ENCODE measurements at places on chromosomes 3 and 15.

GRCh38 chr15:91151781-91152563 is 51.9 kb downstream of the SV2B start:
- DNase-seq = no peak

DNA sequence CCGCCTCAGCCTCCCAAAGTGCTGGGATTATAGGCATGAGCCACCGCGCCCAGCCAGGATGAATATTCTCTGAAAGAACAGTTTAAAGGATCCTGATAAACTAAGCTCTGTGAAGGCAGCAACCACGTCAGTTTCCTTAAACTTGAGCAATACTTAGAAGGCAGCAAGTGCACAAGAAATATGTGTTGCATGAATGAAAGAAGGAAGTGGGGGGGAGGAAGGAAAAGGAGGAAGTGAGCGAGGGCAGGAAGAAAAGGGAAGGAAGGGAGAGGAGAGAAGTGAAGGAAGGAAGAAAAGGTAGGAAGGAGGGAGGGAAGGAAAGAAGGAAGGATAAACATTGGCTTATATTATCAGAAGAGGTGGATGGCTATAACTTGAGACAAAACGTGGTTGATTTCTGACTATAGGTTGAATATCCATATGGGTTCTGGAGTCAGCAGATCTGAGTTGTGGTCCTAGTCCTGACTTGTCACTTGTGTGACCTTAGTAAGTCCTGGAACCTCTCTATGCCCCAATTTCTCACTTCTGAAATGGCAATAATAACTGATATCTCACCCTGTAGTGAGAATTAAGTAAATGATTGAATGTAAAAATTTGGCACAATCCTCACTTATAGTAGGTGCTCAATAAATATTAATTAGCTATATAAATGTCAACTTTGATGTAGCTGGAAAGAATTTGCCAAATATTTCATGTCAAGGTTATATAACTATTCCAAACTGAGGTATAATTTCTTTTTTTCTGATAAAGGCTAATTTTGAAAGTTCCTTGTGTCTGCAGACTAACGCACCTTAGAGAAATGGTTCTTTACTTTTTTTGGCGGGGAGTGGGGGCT is 12.0 kb upstream of the SEMA4B start:
- no peak for DNase-seq

- DNase-seq = no peak
Measured at GRCh38 chr3:149368674-149369497, 8.6 kb downstream of the TM4SF1 start.

- DNase-seq = no peak
Measured at GRCh38 chr15:93001881-93002280, 87.1 kb downstream of the RGMA start.

DNA sequence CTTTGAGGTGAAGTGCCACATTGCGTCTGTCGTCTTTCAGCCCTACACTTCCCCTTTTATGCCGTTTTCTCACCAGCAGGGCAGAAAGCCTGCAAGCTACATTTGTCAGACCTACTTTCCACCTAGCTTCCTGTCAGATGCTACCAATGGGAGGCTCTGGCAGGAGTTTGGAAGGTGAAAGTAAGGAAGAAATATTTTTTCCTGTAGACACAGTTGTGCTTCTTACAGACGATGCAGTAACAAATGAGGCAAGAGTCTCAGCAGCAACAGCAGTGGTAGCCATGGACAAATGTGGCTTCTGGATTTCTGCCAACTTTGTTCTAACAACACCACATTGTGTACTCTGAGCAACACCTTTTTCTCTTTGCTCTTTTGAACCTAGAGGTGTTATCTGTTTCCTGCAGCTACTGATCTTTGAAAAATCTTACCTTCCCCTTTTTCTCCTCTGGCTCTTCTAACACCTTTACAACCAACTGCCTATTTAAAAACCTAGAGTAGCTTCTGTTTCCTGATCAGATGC is 70.6 kb upstream of the STT3B start:
- no peak for DNase-seq

DNA sequence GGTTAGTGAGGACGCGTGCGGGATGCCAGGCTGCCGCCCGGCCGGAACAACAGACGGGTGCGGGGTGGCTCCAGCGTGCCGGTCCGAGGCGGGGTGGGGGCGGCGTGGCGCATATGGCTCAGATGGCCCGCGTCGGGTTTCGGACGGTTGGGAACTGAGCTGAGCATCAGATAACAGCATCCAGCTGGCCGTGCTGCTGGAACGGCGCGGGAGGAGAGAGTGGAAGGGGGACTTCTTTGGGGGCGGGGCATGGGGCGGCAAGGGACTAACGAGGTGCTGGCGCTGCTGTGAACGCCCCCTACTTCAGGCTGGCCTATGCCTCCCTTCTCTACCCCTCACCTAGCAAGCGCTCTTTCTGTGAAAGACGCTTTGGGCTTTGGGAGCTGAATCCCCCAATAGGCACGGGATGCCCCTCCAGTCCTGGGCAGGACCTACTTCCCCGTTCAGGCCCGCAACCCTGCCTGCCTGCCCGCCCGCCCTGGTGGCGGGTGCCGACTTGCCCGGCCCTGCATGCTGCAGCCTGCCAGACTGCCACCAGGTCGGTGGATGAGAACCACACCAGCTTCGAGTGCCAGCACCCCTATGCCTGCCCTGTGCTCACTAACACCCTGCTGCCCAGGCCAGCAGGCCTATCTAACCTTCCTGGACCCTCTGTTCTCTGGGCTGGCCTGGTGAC is 542 bp downstream of the INKA1 start:
- DNase-seq = no peak

DNA sequence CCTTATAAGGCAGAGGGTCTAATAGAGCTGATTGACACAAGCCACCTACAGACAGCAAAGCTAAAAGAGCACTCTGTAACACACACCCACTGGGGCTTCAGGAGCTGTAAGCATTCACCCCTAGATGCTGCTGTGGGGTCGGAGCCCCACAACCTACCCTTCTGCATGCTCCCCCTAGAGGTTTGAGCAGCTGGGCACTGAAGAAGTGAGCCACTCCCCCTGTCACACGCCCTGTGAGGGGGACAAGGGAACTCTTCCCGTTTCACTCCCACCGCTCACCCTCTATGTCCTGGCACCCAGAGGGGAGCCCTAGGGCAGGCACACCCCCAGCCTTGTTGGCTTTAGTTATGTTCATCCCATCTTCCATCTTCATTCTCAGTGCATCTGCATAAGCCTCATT is 9.4 kb upstream of the CSTA start:
- DNase-seq = no peak

- no peak for DNase-seq
Measured at GRCh38 chr3:152054315-152054714, 180.9 kb downstream of the SUCNR1 start.

DNA sequence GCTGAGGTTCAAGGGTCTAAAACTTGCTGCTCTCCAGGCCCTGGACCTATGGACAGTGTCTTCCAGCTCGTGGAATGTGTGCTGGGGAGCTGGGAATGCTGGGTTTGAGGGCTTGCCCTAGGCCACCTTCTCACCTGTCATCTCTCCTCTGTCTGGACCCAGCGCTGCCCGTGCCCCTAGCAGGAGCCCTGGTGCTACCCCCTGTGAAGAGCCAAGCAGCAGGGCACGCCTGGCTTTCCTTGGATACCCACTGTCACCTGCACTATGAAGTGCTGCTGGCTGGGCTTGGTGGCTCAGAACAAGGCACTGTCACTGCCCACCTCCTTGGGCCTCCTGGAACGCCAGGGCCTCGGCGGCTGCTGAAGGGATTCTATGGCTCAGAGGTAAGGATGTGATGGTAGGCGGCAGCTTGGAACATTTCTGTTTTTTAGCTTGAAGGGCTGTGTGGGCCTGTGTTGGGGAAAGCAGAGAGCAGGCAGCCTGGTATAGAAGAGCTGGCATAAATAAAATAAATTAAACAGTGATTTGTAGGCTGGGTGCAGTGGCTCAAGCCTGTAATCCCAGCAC is 5.1 kb downstream of the CHRD start:
- no peak for DNase-seq

DNA sequence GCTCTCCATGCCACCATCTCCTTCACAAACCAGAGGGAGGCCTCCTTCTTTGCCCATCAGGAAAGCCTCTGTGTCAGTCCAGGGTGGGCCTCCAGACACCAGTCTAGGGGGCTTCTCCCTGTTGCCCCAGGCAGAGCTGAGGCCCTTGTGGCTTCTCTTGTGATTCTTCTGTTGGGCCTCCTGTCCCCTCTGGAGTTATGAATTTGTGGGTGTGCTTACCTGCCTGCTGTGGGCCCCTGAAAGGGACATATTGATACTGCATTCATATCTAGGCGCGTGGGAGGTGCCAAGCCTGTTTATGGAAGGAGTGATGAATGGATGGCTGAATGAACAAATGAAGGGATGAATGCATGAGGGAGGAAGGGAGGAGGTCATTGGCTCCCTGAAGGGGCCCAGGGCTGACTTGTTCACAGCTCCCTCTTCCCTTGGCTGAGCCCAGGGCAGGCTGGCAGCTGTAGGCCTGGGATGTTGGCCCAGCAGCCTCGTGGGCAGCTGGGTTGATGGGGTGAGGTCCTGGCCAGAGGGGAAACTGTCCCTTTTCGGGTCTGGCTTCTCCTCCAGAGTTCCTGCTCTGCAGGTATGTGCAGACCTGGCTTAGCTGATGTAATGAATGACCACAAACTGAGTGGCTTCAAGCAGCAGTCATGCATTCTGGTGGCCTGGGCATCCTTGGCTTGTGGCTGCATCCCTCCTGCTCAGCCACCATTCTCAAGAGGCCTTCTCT is 195.4 kb downstream of the GOLGA6L6 start:
- no peak for DNase-seq

- DNase-seq = no peak
Measured at GRCh38 chr3:17831366-17831765, 88.9 kb upstream of the TBC1D5 start.

DNA sequence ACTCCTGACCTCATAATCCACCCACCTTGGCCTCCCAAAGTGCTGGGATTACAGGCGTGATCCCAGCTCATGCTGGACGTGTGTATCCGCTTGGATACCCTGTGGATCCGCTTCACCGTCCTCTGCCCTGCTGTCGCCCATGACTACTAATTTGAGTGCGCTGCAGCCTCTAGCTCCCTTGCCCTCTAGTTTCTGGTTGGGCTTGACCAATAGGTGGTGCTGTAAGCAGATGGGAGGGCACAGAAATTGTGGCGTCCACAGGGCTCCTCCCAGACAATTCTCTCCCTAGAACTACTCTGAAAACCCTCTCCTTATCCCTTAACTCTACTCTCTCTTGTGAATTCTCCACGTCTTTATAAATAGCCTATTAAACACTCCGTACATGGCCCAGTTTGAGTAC is 36.2 kb downstream of the ZPLD1 start:
- no peak for DNase-seq

DNA sequence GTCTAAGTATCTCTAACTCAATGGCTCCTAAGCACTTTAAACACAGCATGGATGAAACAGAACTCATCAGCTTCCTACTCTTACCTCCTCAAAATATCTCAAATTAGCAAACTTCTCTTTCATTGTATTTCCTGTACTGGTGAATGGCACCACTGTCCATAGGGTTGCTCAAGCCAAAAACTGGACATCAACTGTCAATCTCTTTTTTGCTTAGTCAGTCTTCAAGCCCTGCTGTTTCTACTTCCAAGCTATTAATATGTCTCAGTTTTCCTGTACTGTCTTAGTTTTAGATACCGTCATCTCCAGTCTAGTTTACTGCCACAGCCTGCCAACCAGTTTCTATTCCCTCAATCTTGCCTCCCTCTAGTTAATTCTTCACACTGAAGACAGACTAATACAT is 48.3 kb upstream of the KPNA4 start:
- DNase-seq = no peak

- peak; percentile 23 for DNase-seq
Measured at GRCh38 chr3:105366326-105367062, at the start of gene ALCAM. TSS of gene ALCAM (plus strand) at chr3:105366909.

DNA sequence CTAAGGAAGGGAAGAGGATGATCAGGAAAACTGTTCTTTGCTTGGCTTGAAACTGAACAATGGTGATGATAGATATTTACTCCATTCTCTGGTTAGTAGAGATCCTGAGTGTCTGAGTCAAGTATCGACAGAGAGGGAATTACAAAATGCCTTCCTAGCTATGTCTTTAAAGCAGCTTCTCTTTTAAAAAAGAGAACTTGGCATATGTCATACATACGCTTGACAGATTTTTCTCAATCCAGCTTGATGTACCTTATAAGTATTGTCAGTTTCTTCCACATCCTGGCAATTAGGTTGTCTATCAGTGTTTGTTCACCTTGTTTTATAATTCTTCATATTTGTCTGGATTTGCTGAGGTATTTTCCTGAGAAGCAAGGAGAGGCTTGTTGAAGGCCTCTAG is 5.0 kb upstream of the EPHB1 start:
- no peak for DNase-seq

DNA sequence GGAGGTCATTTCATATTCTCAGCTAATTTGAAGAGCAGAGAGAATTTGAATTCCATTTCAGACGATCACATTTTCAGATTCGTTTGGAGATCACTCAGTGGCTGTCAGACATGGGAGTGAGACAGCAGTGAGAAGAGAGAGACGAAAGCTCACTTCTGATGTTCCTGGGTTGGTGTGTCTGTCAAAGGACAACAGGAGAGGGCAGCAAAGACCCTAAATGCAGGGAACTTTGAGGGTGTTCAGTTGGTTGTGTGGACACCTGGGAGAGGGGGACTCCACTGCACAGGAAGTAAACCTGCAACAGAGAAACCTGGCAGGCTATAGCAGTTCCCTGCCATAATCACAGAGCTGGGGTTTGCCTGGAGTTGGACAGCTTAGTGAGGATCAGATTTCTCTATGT is 675.1 kb downstream of the SQOR start:
- no peak for DNase-seq

GRCh38 chr3:171875923-171876412 is 32.8 kb downstream of the TMEM212 start:
- no peak for DNase-seq

DNA sequence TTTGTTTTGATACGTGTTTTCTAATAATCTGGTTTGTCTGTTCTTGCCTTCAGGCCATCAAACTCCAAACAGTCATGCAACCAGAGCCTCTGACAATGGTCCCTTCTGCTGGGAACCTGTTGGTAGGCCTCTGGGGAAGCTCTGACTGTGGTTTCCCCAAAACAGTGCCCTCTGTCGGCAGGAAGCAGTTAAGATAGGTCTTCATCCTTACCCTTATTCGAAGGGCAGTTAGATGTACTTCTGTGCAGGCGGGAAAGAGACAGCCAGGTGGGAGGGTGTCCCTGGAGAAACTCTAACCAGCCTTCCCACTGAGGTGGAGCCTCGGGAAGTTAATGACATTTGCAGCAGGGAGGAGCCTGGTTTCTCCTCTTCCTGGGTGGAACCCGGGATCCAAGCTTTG is 81.6 kb upstream of the CHMP2B start:
- no peak for DNase-seq

GRCh38 chr15:38196076-38196475 is 56.6 kb upstream of the SPRED1 start:
- DNase-seq = no peak

- no peak for DNase-seq
Measured at GRCh38 chr15:94247789-94248638, 16.7 kb downstream of the MCTP2 start.

GRCh38 chr15:71111181-71111565 is 4.1 kb upstream of the THSD4 start:
- no peak for DNase-seq

GRCh38 chr3:82685761-82686160 is 924.3 kb upstream of the GBE1 start:
- DNase-seq = no peak

DNA sequence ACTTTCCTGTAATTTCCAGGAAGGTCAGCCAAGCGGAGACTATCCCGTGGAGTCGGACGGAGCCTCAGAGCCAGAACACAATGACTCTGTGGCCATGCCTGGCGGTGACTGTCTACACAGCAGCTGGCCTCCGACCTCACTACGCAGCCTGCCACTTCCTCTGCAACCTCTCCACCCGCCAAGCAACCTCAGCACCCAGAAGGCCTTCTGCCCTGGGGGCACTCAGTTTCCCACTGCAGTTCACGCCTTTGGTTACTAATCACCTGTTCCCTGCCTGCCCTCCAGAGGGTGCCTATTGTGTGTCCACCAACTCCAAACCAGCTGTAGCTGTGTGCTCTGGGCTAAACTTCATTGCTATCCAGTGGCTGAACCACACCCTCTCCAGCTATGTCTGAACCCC is 44.0 kb downstream of the TM2D3 start:
- no peak for DNase-seq
